Left ventricle myocardium superior (tissue), 1 donor: ENCODE measurements at places on chromosomes 1 and 21. TPM values are rescaled to one million over a fixed set of nuclear protein-coding genes. Genes with fewer than 3 reads are reported as not detected.
A peak's percentile ranks its signal among the peaks of the same experiment; 100 is the strongest.

- peak; percentile 97 for DNase-seq
Measured at GRCh38 chr1:33180226-33180910, 1.5 kb downstream of the TRIM62 start.

DNA sequence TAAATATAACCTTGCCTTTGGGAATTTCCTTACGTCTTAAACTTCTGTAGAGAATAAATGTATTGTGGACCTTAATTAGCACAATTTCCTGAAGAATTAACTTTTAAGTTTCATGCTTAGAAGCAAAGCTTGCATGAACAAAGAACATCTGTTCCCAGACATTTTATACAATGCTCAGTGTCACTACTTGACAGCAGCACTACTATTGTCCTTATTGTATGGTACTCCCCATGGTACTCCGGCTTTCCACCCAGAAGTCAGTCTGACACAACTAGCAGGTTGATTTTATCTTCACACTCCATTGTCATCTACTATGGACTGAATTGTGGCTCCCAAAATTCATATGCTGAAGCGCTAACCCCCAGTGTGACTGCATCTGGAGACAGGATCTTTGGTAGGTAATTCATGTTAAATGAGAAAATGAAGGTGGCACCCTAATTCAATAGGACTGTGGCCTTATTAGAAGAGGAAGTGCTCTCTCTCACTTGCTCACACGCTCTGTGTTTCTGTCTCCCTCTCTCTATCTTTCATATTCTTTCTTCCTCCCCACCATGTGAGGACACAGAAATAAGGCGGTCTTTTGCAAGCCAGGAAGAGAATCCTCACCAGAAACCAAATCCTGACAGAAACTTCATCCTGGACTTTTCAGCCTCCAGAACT lies 10.7 kb upstream of the OR2B11 start:
- no peak for DNase-seq

DNA sequence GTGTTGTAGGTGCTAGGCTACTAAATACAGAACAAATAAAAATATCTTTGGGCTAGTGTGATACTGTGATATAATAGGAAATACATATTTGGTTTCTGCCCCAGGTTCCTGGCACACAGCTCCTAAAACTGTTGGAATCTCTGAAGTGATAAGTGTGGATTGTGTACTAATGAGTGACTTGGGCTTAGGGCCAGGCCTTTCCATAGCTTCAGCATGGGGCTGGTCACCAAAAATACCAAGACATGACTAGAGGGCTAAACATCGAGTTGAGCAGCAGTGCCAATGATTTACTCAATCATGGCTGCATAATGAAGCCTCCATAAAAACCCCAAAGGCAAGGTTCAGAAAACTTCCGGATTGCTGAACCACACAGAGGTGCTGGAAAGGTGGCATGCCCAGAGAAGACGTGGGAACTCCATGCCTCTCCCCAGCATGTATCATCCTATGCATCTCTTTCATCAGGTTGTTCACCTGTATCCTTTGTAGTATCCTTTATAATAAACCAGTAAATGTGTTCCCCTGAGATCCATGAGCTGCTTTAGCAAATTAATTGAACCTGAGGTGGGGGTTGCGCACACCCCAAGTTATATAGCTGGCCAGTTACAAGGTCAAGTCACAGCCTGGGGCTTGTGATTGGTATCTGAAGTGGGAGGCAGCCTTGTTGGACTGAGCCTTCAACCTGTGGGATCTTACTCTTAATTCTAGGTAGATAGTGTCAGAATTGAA lies 51.6 kb downstream of the ZMYM4 start:
- peak; percentile 41 for DNase-seq

DNA sequence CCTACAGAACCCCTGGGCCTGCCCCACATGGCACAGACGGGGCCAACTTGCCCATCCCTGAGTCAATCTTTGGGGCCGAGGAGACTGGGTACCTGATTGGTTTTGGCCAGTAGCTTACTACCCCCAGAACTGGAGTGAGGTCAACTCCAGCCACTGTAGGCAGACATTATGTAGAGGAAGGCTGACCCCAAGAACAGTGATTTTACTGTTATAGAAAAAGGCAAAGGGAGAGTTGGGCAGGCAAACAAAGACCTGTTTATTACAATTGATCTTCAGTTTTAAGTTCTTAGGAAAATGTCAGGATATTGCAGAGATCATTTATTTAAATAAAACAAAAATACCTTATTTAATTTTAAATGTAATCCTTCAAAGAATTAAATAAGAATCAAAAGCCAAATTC lies 653.8 kb downstream of the NPHP4 start:
- no peak for DNase-seq

DNA sequence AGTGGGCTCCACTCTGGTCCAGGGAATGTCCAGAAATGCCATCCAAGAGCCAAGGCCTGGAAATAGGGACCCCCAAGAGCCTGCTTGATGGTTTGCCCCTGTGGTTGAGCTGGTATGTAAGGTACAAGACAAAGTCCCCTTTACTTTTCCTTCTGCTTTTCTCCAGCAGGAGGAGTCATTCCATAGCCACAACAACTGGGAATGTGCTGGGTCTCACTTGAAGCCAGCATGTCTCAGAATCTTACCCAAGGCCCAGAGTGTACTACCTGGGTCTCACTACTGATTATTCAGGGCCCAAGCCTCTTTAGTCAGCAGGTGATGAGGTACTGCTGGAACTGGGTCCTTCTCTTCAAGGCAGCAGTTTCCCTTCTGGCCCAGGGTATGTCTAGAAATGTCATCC lies 62.1 kb upstream of the CD55 start:
- no peak for DNase-seq

GRCh38 chr1:203504400-203505250 lies 10.7 kb downstream of the OPTC start:
- DNase-seq: peak; percentile 86

DNA sequence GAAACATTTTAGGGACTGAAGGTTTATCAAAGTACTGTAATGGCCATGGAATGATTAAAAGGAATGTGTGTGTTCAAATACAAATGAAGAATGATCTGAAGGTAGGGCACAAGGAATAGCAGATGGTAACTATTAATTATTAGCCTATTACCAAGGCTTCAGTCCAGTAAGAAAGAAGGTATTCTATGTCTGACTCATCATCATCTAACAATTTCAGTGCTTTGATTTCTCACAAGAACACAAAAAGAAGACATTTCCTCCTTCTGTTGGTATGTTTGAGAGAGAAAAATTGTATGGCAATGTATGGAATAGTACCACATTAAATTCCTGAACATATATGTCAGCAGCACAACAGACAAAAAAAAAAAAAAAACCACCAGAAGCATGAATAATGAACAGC lies 57.5 kb downstream of the TYW3 start:
- DNase-seq: no peak

The IL12RB2 gene
- total RNA-seq: 0.37 TPM

The CAPN9 gene
- 0.32 TPM for total RNA-seq

The DIO1 gene
- total RNA-seq: not detected
